Caco-2 (cell line): ENCODE measurements at places on chromosomes 6 and 20. TPM values are rescaled to one million over a fixed set of nuclear protein-coding genes. Genes with fewer than 3 reads are reported as not detected.
A peak's percentile ranks its signal among the peaks of the same experiment; 100 is the strongest.

GRCh38 chr6:154932515-154933027, 62.5 kb upstream of the TIAM2 start:
- DNase-seq, result peak; percentile 19

Gene AKAP12
- total RNA-seq, result 0.93 and 1.2 TPM in 2 replicates

Gene HLA-DRA
- not detected in 2 replicates for total RNA-seq

Gene RAB32
- 9.0 and 11.8 TPM in 2 replicates for total RNA-seq

DNA sequence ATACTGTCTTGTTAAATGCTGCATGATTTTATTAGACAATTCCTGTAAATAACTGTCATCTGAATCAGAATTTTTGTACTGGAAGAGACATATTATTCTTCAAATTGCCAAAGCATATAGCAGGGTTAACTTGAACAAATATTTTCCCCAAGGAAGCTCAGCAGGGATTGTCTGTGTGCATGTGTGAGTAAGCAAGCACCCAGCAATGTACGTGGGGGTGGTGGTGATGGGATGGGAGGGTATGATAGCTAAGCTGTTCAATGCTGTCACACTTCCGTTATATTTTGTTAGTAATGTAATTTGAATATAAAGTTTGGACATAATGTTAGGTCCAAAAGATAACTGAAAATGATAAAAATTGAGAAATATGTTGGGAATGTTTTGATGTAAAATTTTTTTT, 118.1 kb downstream of the MYB start:
- no peak for DNase-seq

DNA sequence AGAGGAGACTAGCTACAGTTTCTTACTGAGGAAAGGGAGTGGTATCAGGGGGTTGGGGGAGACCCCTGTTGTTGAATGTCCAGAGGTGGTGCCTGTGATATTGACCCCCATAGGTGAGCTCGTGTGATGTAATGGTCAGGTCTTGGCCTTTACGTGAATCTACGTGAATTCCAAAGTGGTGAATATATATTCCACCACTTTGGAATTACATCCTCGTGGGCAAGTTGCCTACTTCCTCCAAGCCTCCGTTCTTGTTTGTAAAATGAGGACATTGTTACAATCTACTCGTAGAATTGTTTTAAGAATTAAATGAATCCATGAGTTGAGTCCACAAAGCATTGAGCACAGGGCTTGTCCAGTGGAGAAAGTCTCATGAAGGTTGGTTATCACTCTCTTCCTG, 47.3 kb downstream of the TSHZ2 start:
- no peak for DNase-seq

DNA sequence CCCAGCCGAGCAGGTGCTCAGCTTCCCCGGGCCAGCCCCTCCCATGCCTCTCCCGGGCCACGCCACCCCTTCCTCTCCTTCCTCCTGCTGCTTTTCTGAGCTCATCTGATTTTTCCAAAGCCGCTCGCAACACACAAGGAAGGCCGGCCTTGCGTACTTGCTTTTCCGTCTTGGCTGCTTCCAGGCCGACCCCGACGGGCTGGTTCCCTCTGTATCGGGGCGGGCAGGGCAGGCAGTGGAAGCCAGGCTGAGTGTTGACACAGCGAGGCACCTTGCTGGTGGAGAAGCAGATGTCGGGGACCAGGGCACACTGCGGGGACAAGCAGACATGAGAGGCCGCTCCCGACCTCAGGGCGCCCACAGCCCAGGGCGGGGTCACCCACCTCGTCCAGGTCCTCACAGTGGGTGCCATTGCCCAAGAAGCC, 21.1 kb downstream of the THBS2 start:
- no peak for DNase-seq

- DNase-seq, result no peak
Measured at GRCh38 chr20:60690771-60691170, 561.3 kb upstream of the CDH4 start.

Gene SLC32A1
- total RNA-seq, result not detected in 2 replicates

Gene OR2H1
- not detected in 2 replicates for total RNA-seq

Gene SH3BGRL2
- total RNA-seq, result 102 and 106 TPM in 2 replicates

DNA sequence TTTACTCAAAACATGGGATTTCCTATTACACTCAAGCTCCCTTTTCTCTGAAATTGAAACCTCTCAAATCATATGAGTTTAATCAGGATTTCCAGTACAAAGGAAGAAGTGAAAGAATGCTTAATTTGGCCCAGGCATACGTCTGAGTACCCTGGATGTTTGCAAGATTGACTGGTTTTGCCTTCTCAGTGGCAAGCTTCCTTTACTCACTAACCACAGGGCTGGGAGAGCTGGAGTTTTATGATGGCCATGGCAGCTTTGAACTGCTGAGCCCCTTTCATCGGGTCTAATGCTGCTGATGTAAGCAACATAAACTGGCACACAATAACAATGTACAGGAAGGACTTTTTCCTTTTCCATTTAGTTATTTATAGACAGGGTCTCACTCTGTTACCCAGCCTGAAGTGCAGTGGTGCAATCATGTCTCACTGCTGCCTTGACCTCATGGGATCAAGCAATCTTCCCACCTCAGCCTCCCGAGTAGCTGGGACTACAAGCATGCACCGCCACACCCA, 194.8 kb downstream of the SLC35F1 start:
- DNase-seq, result no peak

Gene COL20A1
- 0.27 and 0.32 TPM in 2 replicates for total RNA-seq

GRCh38 chr20:34165018-34165619, 53.1 kb upstream of the EIF2S2 start:
- no peak for DNase-seq

GRCh38 chr6:41504466-41505121, 41.6 kb upstream of the FOXP4 start:
- no peak for DNase-seq

- DNase-seq, result no peak
Measured at GRCh38 chr6:29520232-29520631, 32.5 kb upstream of the MAS1L start.

- no peak for DNase-seq
Measured at GRCh38 chr6:34938268-34938667, 49.2 kb downstream of the ANKS1A start.

- no peak for DNase-seq
Measured at GRCh38 chr6:71523548-71523947, 234.9 kb downstream of the OGFRL1 start.

Gene C20orf96
- total RNA-seq, result 10.3 and 11.5 TPM in 2 replicates

DNA sequence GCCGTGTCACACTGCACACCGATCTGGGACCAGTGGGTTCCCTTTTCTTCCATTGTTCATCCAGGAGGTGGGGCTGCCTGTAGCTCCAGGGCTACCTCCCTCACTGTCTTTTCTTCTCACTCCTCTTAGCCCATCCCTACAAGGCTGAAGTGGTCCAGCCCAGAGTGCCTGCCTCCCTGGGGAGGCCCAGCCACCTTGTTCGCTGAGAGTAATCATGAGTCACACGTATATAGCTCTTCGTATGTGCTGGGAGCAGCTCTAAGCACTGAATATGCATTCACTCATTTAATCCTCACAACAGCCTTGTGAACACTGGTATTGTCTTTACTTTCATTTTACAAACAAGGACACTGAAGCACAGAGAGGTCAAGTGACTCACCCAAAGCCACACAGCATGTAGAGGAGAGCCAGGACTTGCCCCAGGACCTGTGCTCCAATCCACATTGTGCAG, 14.7 kb upstream of the CCDC167 start:
- no peak for DNase-seq
